ENCODE measurements at places on chromosomes 6 and 20.

DNA sequence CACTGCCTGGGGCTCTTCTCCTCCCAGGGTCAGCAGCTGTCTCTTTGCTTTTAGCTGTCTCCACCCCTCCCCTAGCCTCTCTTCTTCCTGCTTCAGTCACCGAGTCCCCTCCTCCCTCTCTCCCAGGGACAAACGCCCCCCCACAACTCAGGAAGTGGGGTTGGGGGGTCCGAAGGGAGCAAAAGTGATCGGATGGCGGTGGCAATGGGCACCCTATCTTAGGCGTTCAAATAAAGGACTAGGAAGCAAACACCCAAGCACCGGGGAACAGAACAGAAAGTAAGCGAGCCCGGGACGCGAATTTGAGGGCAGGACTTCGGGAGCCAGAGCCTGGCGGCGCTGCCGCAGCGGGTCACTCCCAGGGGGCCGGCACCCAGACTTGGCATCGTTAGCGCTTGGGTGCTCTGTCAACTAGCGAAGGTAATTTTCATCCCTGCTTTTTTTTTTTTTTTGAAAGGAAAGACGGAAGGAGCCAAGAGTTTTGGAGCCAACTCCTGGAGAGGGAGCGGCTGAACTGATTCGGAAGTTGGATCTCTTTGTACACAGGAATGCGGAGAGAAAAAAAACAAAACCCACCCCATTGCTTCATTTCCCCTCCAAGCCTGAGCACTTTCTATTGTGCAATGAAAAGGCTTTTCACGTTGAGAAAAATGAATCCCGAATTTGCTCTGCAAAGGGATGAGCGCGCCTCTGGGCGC lies 815 bp upstream of the ITPR3 start:
- DNase-seq: peak; percentile 74

GRCh38 chr6:146896062-146896813 lies 297.5 kb downstream of the ADGB start:
- DNase-seq: no peak

DNA sequence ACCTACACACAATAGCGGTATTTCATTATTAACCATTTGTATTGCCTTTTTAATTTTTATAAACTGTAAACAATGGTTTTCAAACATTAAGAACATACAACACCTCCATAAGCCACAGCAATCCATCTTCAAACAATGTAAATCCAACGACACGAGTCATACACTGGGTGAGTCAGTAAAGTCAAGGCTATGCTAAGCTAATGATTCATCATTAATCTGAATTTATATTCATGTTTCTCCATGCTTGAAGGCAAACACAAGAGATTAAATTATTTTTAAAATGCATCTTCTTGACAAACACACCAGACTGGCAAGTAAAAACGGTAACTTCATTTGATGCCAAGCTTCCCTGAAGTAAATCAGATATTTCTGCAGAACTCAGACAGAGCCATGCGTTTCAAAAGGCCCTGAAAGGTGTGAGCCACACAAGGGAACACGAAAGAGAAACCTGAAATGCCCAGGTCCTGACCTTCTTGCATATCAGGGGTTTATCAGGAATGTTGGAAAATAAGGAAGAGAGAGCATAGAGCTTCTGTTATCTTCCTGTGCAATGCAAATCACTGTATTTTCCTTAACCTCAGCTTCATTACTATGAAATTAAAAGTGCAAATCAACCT lies 162.5 kb downstream of the ALDH8A1 start:
- peak; percentile 76 for DNase-seq

DNA sequence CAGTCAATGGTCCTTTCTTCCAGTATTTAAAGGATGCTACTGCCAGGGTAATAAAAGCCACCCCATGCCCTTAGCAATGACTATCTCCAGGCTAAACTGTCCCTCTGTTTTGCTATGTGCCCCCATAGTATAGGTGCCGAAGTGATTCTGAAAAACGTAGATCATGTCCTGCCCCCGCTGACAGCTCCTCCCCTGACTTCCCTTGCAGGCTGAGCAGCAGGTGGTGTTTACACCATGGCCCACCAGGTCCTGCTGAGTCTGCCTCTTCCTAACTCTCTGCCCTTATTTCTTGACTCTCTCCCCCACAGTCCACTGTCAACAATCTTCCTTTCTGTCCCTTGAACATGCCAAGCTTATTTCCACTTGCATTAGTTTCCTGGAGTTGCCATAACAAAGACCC lies 352.5 kb upstream of the TSHZ2 start:
- DNase-seq: no peak

DNA sequence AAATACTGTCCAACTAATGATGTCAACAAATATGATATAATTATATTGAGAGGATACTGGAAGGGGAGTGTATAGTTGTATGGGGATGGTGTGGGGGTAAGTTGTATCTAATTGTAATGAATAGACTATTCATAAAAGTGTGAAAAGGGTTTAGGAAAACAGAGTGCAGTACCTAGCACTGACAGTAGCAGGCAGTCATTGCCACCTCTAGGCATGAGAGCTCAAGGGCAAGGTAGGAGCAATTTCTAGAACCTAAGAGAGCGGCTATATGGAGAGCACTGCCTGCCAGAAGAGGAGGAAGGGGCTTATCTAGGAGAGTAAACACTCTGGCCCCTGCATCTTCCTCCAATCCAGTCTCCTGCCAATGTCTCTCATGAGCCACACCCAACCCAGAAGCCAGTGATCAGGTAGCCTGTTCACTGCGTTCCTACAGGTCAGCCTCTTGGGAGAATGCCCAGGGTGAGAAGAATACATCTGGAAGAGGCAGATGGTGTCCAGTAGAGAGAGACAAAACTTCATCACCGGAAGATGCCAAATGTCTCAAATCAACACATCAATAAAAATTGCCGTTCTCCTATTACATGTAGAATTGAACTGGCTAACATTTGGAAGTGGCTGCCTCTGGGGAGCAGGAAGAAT lies 200.0 kb downstream of the LY86 start:
- DNase-seq: no peak

- DNase-seq: peak; percentile 11
Observed at GRCh38 chr20:52612046-52612632, 360.0 kb upstream of the TSHZ2 start.

DNA sequence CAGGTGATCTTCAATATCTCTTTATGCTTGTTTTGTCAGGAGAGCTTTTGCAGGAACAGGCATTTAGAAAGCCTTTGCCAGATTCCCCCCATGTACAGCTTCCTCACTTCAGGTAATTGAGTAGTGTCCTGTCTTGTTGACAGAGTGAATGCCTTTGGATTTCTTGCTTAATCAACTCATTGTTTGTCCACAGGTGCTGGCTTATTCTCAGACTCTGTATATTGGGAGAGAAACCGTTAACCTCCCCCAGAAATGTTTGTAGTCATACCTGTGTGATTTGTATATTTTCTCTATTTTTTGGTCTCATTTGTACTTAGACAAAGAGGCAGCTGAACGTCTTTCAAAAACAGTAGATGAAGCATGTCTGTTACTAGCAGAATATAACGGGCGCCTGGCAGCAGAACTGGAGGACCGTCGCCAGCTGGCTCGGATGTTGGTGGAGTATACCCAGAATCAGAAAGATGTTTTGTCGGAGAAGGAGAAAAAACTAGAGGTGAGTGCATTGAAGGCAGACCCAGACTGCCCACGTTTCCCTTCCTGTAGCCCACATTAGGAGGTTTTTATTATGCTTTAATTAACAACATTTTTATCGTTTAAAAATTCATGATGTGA lies 32.3 kb downstream of the RPRD1B start:
- no peak for DNase-seq

GRCh38 chr20:38937978-38938473 lies 11.8 kb downstream of the FAM83D start:
- DNase-seq: no peak

DNA sequence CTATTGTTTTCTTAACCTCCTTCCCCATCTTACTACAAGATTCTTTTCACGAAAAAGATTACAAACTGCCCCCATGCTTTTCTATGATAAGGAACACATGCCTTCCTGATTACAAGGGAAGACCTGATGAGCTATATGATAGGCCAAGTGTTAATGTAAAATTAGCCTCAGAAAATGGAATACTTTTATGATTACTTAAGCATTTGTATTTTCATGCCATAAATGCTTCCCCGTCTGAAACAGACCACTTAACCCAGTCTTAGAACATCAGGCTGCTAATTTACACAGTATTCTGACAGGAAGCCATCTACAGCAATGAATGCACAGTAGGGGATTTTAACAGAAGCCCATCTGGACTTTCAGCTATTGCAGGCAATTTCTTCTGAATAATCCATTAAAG lies 274.9 kb downstream of the HAO1 start:
- DNase-seq: no peak

DNA sequence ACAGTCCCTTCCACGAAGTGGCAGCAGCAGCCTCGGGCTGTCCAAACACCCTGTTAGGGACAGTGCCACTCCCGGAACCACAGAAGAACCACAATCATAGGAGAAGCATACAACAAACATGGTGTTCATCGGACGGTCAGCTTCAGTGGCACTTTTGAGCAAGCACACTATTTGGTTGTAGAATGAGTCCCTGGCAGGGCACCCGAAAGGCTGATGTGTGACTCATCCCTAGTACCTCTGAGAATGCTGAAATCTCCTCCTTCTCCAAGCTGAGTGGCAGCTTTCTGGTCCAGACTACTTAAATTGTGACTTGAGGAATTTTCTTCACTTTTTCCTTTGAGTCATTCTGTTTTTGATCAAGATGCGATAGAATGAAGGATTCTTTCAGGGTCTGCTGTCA lies 282.5 kb downstream of the ESR1 start:
- peak; percentile 93 for DNase-seq

DNA sequence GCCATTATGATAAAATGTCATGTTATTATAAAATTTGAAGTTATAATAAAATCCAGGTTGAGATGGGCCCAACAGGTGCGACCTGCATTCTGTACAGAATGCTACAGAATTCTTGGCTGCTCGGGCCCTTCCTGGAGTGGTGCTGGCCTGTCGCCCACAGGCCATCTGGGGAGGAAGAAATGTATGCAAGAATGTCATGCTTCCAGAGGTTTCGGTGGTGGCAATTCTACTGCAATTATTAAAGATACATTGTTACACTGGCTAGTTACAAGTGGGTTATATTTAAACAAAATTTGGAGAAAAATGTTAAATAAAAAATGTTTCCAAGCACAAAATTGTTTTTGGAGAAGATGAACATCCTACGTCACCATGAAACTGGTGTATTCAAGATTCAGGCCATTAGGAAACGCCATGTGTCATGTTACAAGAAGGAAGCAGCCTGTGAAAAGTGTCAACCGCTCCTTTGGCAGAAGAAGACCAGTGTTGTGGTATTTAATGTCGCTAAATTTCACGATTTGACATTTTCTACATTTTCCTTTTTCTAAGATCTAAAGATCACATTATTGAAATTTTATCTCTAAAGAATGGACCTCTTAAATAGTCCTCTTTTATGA lies 7.1 kb downstream of the RAMACL start:
- DNase-seq: no peak

DNA sequence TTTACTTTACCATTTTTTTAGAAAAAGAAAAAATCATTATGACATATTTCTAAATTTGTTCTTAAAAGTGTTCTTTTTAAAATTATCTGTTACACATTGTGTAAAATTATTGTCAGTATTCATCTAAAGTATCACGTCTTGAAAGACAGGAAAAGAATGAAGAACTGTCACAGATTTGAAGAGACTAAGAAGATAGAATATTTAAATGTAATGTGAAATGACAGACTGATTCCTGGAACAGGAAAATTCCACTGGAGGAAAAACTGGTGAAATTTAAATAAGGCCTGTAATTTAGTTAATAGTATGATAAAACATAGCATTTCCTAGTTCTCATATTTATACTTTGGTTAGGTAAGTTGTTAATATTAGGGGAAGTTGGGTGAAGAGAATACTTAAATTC lies 52.8 kb upstream of the RUNX2 start:
- DNase-seq: no peak

GRCh38 chr20:16063881-16064280 lies 509.4 kb downstream of the KIF16B start:
- peak; percentile 20 for DNase-seq

DNA sequence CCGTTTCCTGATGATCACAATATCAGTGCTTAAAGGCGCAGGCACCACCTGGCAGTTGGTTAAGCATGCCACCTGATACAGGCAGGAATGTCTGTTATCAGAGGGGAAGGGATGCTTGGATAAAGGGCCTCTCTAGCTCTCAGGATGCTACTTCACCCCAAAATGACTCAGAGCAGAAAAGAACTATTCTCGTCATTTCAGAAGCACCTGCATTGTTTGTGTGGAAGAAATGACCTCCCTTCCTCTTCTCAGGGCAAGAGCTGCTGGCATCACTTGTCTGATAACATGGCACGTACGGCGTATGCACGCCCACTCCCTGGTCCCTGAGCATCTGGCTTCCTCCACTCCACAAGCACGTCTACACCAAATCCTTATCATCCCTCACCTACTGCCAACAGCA lies 47.3 kb downstream of the ATP9A start:
- DNase-seq: no peak

DNA sequence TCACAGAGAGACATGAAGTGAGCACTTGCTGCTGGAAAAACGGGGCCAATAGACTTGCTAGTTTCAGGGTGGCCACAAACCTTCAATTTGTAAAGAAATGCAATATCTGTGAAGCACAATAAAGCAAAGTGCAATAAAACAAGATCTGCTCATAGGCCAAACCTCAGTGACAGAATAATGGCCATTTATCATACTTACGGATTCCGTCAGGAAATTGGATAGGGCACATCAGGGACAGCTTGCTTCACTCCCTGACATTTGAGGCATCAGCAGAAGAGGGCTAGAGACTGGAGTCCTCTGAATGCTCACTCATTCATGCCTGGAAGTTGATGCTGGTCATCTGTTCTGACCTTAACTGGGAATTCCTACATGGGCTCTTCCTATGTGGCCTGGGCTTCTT lies 165.5 kb upstream of the OPRM1 start:
- no peak for DNase-seq

DNA sequence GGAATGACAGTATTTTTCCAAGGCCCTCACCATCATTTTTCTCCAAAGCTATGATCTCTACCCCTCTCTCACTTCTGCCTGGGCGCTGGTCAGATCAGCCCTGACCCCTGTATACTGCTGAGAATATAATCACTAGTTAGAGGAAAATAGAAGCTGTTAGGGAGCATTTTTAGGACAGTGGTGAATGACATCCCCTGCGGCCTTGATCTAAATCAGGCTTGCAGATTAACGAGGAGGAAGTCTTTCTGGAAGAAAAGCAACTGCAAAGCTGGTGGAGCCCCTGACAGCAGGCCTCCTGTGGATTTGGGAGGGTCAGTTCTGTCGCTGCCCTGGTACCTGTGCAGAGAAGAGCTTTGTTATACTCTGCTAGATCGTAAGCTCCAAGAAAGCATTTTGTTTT lies 107.9 kb downstream of the RPP40 start:
- no peak for DNase-seq

- no peak for DNase-seq
Observed at GRCh38 chr6:137816133-137816579, 50.9 kb upstream of the TNFAIP3 start.

All from M059J (cell line).